MCF 10A (cell line): ENCODE measurements at places on chromosomes 16 and 17.

GRCh38 chr17:74403512-74404137 is 28.3 kb upstream of the GPRC5C start:
- H3K4me1 ChIP-seq = no peaks in the 10 kb centered on the region
- DNase-seq = no peak
- H3K4me3 ChIP-seq = no peak overlapping the region
- H3K27me3 ChIP-seq = no peaks in the 10 kb centered on the region
- no peaks in the 10 kb centered on the region for H3K36me3 ChIP-seq

DNA sequence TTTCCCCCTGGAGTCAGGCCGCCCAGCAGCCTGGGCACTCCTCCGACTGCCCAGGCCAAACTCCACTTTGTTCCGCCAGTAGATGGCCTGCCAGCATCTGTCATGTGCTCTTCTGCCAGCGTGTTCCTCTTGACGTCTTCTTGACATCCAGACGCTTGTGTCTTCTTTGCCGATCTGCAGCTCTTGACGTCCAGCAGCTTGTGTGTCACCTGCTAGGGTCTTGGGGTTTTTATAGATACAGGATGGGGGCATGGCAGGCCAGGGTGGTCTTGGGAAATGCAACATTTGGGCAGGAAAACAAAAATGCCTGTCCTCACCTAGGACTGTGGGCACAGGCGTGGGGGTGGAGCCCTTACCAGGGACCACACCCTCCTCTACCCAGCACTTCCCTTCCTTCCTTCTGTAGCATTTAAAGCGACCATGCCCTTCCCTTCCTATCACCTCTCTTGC is 88.7 kb downstream of the BMERB1 start:
- DNase-seq = peak; percentile 15
- no peak overlapping the region for H3K27ac ChIP-seq
- H3K4me3 ChIP-seq = no peak overlapping the region
- H3K36me3 ChIP-seq = no peaks in the 10 kb centered on the region
- H3K4me1 ChIP-seq = peaks cover 6% of the 10 kb centered on the region
- no peaks in the 10 kb centered on the region for H3K27me3 ChIP-seq

DNA sequence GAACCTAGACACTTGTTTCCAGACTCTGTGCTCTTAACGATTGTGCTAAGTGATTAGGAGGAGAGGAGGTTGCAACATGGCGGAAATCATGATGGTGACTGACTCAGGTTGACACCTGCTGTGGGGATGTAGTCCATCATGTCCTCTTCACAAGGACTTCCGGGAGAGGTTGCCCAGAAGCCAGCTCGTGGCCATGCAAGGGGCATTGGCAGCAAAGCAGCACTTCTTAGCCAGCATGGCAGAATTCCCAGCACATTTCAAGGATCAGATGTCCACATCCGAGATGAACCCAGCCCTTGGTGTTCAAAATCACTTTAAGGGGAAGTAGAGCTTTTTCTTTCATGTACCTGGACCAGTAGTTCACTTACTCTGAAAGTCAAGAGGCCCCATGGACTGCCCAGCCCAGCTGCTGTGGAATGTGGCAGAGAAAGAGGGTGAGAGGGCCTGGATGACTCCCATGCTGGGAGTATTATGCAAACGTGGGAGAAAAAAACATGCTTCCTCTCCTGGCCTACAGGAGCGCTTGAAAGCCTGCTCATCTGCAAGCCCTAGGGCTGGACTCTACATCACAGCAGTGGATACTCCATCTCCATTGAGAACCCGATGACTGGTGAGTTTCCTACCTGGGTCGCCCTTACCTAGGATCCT is 65.5 kb downstream of the IRX6 start:
- H3K36me3 ChIP-seq = no peaks in the 10 kb centered on the region
- DNase-seq = peak; percentile 20
- no peaks in the 10 kb centered on the region for H3K27me3 ChIP-seq
- peaks cover 6% of the 10 kb centered on the region for H3K4me1 ChIP-seq
- H3K27ac ChIP-seq = no peak overlapping the region

DNA sequence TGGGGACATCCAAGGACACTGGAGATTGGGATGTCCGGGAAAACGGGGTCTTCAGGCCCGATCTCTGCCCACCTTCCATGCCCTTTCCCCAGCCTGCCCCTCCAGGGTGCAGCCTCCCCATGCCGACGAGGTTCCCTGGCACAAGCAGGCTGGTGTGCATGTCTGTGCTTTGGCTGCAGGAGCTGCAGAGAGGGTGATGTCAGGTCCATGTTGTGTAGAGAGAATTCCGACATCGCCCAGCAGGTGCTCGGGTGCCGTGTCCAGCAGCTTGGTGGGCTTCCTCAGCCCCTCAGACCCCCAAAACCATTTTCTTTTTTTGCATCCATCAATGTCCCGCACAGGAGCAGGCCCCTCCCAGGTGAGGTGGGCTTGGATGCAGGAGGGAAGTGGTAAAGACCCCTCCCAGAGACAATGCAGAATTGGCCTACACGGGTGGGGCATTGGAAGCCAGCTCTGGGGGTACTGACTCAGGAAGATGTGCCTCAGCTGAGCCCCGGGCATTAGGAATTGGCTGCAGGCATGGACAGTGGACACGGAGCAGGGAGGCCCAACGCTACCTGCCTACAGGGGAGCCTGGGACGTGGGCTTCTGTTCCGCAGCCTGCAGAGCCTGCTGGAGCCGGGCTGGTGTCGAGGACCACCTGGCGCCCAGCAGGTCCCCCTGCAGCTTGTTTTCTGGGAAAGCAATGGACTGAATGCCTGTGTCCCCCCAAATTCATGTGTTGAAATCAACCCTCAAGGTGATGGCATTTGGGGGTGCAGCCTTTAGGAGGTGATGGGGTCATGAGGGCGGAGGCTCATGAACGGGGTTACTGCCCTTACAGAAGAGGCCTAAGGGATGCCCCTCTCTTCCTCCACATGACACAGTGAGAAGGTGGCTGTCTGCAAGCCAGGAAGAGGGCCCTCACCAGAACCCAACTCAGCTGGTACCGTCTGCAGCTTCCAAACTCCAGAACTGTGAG is 97.5 kb downstream of the METRNL start:
- no peak overlapping the region for H3K4me3 ChIP-seq
- H3K4me1 ChIP-seq = no peaks in the 10 kb centered on the region
- DNase-seq = no peak
- H3K27me3 ChIP-seq = no peaks in the 10 kb centered on the region

DNA sequence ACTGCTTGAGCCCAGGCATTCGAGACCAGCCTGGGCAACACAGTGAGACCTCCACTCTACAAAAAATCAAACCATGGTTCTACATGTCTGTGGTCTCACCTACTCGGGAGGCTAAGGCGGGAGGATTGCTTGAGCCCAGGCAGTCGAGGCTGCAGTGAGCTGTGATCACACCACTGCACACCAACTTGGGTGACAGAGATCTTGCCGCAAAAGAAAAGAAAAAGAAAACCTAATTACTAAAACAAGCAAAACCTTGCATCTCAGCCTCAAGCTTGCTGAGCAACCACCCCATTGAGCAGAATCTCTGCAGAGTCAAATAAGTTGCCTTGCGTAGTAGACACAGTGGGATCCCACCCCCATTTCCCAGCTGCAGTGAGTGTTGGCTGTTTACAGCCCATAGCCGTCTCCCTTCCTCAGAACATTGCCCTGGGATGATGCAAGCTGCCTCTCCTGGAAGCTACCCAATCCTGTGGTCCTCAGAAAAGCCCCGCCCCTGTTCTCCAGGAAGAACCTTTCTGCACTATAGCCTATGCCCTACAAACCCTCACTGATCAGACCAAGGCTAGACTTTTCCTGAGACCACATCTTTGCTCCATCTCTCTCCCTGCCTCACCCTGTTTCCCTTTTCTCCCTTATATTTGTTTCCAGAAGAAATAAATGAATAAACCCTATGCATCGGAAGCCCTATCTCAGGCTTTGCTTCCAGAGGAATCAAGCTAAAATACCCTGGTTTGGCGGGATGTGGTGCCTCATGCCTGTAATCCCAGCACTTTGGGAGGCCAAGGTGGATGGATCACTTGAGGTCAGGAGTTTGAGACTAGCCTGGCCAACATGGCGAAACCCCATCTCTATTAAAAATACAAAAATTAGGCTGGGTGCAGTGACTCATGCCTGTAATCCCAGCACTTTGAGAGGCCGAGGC is 16.7 kb upstream of the ERN2 start:
- H3K36me3 ChIP-seq = no peaks in the 10 kb centered on the region
- peak; percentile 78 for DNase-seq
- H3K4me1 ChIP-seq = peaks cover 14% of the 10 kb centered on the region
- H3K27ac ChIP-seq = no peak overlapping the region
